Activated T-cell treated with anti-CD3 and anti-CD28 coated beads, Interleukin-2, amount 50 U/mL, for 4 hours (primary cell): ENCODE measurements at places on chromosomes 5 and 9. TPM values are rescaled to one million over a fixed set of nuclear protein-coding genes. Genes with fewer than 3 reads are reported as not detected.

- no peak for DNase-seq
Measured at GRCh38 chr5:54637654-54638053, 120.1 kb downstream of the SNX18 start.

The ORM1 gene
- 4.5 TPM for total RNA-seq

DNA sequence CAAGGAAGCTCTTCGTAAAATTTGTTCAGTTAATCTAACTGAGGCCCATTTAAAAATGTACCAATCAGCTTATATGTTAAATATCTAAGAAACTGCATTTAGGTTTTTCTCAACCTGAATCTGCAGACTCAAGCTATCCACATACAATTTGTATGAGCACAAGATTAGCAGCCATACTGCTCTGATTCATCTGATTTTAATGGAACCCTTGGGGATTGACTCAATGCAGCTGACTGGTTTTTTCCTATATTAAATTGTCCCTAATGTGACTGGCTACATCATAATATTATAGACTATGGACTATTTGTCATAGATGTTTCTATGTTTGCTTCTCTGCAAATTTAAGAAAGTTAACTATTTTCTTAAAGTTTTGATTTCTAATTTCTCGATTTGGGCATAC lies 451.0 kb upstream of the TUSC1 start:
- DNase-seq, result no peak

The FGF18 gene
- total RNA-seq, result 1.0 TPM

DNA sequence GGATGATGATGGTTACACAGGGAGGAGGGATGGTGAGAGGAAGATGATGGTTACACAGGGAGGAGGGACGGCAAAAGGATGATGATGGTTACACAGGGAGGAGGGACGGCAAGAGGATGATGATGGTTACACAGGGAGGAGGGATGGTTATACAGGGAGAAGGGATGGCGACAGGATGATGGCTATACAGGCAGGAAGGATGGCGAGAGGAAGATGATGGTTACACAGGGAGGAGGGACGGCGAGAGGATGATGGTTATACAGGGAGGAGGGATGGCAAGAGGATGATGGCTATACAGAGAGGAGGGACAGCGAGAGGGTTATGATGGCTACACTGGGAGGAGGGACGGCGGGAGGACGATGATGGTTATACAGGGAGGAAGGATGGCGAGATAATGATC lies 64.1 kb upstream of the FCN1 start:
- DNase-seq, result no peak

DNA sequence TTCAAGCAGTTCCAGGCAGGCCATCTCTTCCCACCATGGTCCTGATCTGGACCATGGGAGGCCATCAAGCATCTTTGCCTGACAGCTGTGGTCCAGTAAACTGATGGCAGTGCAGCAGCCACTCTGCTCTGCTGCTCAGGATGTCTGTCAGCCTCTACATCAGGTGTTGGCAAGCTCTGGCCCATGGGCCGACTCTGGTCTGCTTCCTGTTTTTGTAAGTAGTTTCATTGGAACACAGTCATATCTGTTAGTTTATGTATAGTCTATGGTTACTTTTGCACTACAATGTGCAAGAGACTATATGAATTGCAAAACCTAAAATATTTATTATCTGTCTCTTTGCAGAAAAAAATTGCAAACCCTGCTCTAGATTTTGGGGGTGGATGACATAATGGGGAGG lies 225.0 kb downstream of the KCTD16 start:
- no peak for DNase-seq

GRCh38 chr9:124771867-124772679 lies 962 bp upstream of the NR6A1 start:
- no peak for DNase-seq

The TAF1L gene
- 0.05 TPM for total RNA-seq

The FBP1 gene
- 0.49 TPM for total RNA-seq
